ENCODE measurements at places on chromosomes 16 and 17.

DNA sequence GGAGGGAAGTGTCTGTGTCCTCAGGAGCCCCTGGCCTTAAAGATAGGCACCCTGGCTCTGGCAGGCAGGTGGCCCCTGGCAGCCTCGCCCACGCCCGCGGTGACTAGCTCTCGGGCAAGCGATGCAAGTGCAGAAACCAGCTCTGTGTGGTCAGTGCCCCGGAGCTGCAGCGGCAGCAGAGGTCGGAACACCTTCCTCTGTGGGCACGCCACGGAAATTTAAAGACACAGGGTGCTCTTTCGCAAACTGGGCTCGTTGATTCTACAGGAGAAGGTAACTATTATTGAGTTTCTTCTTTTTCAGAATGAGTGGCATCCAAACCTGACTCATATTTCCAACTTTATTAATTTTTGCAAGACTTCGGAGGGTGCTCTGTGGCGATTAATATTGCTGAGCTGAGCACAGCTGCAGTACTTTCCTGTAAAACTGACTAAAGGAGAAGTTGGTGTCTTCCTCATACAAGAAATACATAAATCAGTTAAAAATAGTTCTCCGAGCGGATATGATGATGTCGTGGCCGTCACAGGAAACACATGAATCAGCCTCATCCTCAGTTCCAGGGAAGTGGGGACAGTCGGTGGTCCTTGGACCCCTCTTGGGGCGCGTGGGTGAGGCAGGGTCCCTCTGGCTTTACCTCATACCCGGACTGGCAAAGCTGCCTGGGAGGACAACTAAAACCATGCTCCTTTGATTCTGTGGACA is 120.2 kb downstream of the METRNL start:
- DNase-seq, result peak; percentile 33

GRCh38 chr16:49744244-49745220 is 111.4 kb downstream of the ZNF423 start:
- no peak for DNase-seq

- DNase-seq, result no peak
Observed at GRCh38 chr16:61934601-61935000, 101.6 kb downstream of the CDH8 start.

DNA sequence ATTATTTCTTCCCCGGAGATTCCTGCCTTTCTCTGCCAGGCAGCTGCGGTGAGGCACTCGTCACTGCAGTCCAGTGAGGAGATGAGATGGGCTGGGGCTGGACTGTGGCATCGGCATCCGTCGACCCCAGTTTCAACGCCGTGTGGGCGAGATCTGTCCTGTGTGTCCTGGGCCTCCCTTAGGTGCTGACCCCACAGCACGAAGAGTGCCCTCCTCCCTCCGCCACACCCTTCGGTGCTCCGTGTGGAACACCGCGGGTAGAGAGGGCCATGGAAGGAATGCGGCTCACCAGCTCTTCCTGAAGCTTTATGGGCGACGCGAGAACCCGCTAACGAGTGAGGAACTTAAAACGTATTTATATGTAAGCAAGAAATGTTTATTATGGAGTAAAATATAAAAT is 17.6 kb downstream of the ACSF3 start:
- DNase-seq, result no peak

GRCh38 chr17:82823004-82823403 is 16.8 kb downstream of the ZNF750 start:
- no peak for DNase-seq

- no peak for DNase-seq
Observed at GRCh38 chr16:27462846-27463682, 61.1 kb downstream of the IL21R start.

DNA sequence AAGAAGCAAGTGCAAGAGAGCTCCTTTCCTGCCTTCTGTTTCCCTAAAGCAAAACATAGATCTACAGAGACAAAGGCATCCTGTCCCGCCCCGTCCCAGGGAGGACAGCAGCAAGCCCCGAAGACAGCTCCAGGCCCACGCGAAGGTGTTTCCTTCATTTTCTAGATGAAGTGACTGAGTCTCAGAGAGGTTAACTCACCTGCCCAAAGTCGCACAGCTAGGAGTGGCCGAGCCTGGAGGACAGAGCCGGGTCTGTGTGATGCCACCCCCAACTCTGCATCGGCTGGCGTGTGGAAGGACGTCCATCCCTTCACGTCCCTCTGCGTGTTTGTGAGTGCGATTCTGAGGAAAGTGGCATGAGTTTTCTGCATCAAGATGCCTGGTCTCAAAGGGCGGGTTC is 187.2 kb upstream of the CHMP6 start:
- DNase-seq, result no peak

GRCh38 chr17:80947200-80947940 is 44.3 kb upstream of the CHMP6 start:
- no peak for DNase-seq

- no peak for DNase-seq
Observed at GRCh38 chr16:50040018-50040417, 15.0 kb downstream of the CNEP1R1 start.

DNA sequence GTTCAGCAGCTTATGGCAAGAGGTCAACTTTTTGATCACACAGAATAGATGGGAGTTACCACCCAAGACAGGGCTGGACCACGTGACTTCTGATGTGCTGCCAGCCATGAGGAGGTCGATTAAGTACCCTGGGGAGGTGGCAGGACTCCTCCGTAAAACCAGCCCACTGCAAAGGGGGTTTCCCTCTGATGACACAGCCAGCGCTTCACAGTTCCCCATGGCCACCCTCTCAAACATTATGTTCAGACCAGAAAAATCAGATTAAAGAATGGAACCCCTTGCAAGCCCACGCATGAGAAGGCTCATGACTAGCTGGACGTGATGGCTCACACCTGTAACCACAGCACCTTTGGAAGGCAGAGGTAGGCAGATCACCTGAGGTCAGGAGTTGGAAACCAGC is 222.9 kb downstream of the CPPED1 start:
- DNase-seq, result no peak

DNA sequence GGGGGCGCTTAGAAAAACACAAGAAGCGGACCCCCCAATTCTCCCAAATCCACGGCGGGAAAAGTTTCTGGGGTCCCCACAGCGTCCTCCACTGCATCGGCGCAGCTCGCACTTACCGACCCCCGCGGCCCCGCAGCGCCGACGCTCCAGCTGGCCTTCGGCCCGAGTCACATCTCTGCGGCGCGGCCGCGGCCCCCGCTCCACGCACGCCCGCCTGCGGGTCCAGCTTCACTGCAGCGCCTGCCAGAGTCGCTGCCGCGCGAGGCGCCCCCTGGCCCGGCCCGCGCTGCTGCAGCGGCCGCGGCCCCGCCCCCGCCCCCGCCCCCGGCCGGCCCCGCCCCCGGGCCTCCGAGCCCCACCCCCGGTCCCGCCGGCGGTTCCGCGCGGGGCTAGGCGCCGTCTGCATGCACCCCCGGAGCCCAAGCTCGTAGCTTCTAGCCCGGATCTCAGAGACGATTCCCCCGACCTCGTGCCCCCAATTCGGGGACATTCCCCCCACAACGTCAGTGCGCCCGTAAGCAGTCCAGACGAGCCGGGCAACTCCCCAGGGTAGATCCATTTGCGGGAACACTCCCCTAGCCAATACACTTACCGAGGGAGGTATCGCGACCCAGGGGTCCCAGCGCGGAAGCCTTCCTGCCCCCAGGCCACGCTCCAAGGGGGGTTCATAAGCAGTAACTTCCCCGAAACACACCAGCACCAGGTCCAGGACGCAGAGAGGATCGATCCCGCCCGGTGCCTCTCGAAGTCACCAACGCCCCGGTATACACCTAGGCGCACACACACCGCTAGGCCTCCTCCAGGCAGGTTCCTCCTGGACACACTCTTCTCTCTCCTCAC is at the start of gene GPRC5B:
Gene GPRC5B, minus strand, starts transcription at position 238 of the 840 bp plus-strand sequence. CDS start 12,003 bp downstream, outside the sequence.
- peak; percentile 25 for DNase-seq

DNA sequence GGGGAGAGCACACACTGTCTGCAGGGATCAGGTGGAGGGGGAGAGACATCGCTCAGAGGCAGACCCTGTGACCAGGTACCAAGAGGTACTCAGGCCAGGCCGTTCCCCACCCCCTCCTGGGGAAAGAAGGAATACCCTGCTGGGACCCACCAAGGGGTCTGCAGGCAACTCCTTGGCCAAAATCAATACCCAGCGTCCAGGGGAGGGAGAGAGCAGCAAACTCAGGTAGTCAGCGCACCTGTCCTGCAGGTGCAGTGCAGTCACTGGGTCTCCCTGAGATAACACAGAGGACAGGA is 57.5 kb upstream of the DOC2B start:
- no peak for DNase-seq

DNA sequence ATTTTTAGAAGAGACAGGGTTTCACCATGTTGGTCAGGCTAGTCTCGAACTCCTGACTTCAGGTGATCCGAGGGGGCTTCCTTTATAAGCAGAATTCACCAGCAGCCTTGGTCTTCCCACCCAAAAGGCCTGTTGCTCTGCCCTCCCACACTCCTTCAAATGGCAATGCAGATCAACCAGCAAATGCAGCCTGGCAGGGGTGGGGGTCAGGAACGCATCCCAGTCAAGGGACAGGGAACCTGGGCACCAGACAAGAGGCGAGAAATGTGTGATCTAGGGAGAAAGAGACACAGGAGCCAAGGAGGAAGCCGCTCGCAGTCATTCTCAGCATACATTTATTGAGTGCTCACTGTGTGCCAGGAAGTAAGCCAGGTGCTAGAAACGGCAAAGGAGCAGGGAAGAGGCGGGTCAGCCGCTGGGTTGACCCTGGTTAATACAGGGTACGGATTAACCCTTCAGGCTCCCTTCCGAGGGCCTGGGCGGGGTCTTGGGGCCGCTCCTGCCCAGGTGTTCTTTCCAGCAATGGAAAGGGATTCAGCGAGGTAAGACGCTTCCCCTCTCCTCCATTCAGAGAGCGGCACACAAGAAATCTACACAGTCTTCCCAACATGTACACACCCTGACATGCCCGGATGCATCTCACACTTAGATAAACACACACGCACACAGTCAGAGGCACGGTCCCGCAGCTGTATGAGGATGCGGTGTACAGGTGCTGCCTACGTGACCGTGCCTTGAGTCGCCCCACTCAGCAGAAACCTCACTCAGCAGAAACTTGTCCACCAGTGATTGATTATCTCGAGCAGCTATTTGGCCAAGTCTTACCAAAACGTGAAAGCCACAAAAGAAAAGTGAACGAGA is 6.6 kb upstream of the PITPNA start:
- no peak for DNase-seq

DNA sequence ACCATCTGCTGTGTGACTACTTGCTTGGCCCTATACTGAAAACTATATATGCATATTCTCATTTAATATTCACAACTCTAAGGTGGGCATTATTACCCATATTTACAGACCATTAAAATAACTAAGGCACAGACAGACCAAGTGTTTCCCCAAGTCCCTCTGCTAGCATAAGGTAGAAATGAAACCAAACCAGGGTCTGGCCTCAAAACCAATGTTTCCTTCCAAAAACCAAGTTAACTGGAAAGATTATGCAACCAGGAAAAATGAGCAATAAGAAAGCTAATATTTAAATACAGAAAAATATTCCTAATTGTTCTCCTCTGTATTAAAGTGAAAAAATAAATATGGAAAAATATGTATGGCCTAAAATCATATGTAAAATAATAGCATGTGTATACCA is 50.1 kb downstream of the XPO6 start:
- no peak for DNase-seq

GRCh38 chr17:43014649-43015542 is 7.3 kb downstream of the VAT1 start:
- no peak for DNase-seq

- DNase-seq, result no peak
Observed at GRCh38 chr16:86880316-86881117, 302.2 kb downstream of the FOXL1 start.

DNA sequence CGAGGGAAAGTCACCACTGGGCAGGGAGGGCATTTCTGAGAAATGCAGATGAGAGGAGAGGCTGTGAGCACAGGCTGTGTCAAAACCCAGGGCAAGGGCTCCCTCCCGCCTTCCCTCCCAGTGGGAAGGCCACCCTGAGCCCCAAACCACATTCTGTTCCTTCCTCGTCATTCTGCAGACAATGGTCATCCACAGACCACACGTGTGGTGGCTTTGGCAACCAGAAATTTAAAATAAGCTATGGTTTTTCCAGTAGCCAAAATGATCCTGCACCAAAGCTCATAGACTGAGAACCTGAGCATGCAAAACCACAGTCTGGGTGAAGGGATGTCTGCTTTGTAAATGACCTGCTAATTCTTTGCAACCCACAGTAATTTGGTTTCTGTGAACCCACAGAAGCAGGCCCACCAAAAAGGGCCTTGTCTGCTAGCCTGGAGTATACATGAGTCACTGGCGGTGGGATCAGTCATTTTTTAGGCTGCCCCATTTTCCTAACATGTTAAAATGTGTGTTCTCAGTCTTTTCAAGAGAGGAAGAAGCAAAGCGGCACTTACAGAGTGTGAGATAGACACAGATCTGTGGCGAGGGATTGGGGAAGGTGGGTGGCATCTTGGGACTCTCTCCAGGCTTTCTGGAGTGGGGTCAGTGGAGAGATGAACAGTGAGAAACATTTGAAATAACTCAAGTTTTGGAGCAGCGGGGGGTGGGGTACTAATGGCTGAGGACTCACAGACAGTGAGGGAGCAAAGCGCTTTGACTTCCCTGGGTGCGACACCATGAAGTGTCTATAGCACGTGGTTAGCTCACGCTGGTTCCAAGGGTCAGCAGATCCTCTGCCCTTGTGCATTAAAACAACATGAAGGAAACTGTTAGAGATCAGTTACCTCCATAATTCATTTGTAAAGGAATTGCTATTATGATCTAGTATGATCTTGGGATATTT is 20.5 kb downstream of the GRB7 start:
- no peak for DNase-seq

DNA sequence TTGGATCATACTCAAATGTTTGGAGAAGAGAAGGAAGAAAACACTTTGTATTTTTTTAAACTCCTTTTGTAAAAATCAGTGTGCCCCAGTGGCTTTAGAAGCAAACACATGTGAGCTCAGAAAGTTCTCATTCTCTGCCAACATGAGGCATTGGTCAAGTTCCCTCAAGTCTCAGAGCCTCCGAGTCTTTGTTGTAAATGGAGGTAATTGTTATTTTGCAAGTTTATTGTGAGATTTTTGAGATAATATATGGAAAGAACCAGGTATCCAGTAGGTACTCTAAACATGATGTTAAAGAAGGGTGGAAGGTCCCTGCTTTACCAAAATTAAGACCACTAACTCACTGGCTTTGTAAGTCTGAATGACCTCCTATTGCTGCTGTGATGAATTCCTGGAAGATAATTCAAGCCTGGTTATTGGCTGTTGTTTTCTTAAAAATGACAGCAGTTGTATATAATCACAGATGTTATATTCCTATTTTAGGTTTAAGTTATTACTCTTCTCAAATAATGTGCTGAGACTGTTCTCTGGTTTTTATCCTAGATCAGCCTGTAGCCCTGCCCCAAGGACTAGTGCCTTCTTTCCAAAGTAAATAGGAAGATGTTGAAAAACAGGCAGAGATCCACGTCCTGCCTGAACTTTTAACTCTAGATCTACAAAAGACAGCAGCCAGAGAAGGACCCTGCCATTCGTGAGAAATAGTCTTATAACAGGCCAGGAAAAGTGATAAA is 2.4 kb downstream of the HLF start:
- DNase-seq, result no peak

- DNase-seq, result no peak
Observed at GRCh38 chr17:29962656-29963055, 21.2 kb downstream of the EFCAB5 start.

DNA sequence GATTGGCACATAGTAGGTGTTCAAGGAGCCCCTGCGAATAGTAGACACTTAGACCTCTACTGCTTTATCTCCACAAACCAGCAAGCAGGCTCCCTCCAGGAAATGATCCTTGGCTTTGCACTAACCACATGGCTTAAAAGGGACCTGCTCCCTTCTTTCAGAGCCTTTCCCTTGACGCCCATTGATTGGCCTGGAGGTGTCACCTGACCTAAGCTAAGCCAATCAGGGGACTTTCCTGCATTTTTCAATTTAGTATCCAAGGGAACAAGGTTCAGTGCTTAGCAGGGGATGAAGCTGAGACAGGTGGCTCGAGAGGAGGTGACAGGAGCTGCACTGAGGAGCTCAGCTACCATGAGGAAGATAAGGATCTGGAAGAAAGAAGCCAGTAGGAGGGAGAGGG is 52.8 kb downstream of the CLEC19A start:
- DNase-seq, result peak; percentile 9

All from SW480 (cell line).